ENCODE measurements at places on chromosomes 12 and 14. TPM values are rescaled to one million over a fixed set of nuclear protein-coding genes. Genes with fewer than 3 reads are reported as not detected.
A peak's percentile ranks its signal among the peaks of the same experiment; 100 is the strongest.

The OR10G2 gene
- total RNA-seq: not detected

DNA sequence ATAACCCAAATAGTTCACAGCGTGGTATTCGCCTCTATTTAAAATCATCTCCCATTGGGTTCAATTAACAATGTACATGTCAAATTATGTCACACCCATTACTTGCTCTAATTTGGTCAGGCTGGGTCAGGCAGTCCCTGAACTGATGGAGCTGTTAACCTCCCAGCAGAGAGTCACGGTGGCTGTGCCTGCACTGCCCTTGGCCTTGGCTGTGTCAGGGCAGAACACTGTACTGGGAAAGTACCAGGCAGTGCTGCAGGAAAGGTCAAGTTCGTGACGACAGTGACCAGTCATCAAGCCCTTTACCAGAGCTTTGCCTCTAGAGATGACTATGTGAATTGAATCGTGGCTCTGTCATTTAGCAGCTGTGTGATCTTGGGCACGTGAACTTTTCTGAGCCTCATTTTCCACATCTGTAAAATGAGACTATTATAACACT is 100.0 kb downstream of the ARF6 start:
- peak; percentile 76 for DNase-seq

GRCh38 chr12:84222841-84223240 is 689.8 kb downstream of the SLC6A15 start:
- no peak for DNase-seq

- no peak for DNase-seq
Measured at GRCh38 chr14:22391908-22392565, 197.0 kb downstream of the DAD1 start.

- peak; percentile 84 for DNase-seq
Measured at GRCh38 chr12:56079723-56080555, at the start of gene ERBB3. Gene ERBB3 (plus strand): TSS chr12:56080165. CDS start chr12:56080301, 136 bp downstream.

GRCh38 chr14:71142375-71143038 is 235.2 kb downstream of the PCNX1 start:
- DNase-seq: peak; percentile 45

- no peak for DNase-seq
Measured at GRCh38 chr12:91072931-91073330, 15.1 kb upstream of the KERA start.

DNA sequence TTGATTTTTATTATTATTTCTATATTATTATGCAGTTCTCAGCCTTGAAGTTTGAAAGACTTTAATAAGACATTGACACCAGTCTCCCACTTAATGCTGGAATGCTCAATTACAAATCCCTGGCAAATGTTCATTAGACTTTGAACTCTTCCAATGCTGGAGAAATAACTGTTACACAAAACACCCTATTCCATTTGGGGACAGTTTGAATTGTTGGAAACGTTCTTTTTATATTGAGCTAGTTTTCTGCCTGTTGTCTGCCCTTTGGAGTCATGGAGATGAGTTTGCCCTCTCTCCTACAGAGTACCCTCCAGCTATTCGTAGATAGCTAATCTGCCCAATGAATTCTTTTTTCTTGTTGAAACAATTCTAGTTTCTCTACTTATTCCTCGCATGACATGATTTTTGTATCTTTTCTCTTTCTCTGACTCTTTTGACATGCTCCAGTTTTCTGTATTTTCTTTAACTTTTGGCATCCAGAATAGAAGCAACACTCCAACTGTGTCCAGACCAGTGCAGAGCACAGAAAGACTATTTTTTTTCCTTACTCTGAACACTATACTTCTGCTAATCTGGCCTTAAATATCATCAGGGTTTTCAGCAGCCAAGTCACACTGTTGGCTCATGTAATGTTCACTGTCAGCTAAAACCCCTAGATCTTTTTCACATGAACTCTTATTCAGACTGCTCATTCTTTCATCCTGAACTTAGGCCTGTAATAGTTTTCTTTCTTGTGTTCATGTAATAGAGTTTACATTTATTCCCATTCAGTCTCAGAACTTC is 379.3 kb downstream of the RAD51B start:
- no peak for DNase-seq
